Naive thymus-derived CD4-positive, alpha-beta T cell (primary cell): ENCODE measurements at places on chromosomes 7 and 10. TPM values are rescaled to one million over a fixed set of nuclear protein-coding genes. Genes with fewer than 3 reads are reported as not detected.

- DNase-seq: no peak
- no peak overlapping the region for H3K4me3 ChIP-seq
- H3K4me1 ChIP-seq: peaks cover 8% of the 10 kb centered on the region
- no peak overlapping the region for H3K27ac ChIP-seq
- H3K36me3 ChIP-seq: no peaks in the 10 kb centered on the region
Observed at GRCh38 chr10:71966046-71967004, 2.1 kb downstream of the CHST3 start.

DNA sequence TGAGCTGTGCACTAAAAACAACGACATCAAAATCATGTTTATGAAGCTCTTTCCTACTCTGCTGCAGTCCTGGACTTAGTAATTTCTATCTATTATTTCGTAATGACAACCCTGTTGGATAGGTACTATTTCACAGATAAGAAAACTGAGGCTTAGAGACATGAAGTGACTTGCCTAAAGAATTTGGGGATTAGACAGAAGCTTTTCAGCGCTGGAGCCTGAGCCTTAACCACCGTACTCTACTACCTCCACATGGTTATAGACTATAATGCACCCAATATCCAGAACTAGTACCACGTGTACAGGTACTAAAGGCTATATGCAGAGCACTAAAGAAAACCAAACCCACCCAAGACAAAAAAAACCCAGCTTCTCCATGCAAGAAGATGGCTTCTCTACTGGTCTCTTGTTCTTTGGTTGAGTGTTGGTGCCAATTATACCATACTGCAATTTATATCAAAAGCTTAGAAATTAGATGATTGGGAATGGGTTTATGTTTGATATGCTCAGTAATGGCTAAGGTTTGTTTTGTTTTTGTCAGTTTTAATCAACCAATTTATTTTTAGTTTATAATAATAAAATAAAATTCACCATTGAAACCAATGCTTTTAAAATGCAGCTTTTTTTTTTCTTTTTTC lies 6.5 kb upstream of the SNX10 start:
- H3K36me3 ChIP-seq: no peaks in the 10 kb centered on the region
- H3K4me3 ChIP-seq: no peak overlapping the region
- no peak overlapping the region for H3K27ac ChIP-seq

DNA sequence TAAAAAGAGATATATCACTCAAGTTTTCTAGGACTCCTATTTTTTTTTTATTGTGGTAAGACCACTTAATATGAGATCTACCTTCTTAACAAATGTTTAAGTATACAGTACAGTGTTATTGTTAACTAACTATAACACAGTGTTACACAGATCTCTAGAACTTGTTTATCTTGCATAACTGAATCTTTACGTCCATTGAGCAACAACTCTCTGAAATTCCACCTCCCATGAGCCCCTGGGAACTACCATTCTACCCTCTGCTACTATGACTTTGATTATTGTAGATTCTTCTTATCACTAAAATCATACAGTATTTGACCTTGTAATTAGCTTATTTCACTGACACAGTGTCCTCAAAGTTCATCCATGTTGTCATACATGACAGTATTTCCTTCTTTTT lies 22.5 kb upstream of the REEP3 start:
- no peak for DNase-seq
- H3K27ac ChIP-seq: no peak overlapping the region
- no peak overlapping the region for H3K4me3 ChIP-seq
- H3K4me1 ChIP-seq: no peaks in the 10 kb centered on the region
- no peaks in the 10 kb centered on the region for H3K27me3 ChIP-seq

The NRP1 gene
- 1.6 TPM for total RNA-seq

The CALHM1 gene
- total RNA-seq: 0.25 TPM in 1 of 2 replicates, not detected in the other

The ANXA8L1 gene
- total RNA-seq: not detected

DNA sequence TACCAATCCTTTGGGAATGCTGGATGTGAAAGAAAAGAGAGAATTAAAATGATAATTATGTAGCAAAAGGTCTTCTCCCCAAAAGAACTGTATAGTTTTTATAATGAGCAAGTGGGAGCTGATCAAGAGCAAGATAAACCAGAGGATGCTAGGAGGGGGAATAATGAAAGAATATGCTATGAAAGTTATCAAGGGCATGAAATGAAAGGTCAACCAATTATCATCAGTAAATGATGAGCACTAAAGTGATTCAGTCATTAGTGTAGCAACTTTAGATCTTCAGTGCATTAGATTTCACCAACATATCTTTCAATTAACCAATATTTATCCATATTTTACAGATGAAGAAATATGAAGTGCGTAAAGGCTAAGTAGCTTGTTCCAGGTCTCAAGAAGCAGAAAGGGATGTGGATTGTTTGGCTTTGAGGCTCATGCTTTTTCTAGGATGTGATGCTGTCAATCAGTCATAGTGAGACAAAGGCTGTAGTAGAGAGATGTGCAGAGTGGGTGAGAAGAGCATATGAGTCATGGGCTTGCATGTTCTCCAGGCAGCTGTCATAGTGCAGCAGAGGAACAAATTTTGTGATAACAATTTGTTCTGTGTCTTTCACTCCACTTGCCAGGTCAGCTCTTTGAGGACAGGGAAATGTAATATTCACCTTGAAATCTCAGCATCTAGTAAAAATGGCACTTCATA lies 5.7 kb upstream of the OR2F2 start:
- no peak for DNase-seq
- no peaks in the 10 kb centered on the region for H3K27me3 ChIP-seq
- no peaks in the 10 kb centered on the region for H3K36me3 ChIP-seq
- H3K4me1 ChIP-seq: no peaks in the 10 kb centered on the region
- H3K27ac ChIP-seq: no peak overlapping the region

- DNase-seq: no peak
- no peak overlapping the region for H3K27ac ChIP-seq
- H3K4me1 ChIP-seq: no peaks in the 10 kb centered on the region
Observed at GRCh38 chr7:137891016-137891655, 44.4 kb upstream of the DGKI start.

- peak; percentile 8 for DNase-seq
- H3K27me3 ChIP-seq: peaks cover 23% of the 10 kb centered on the region
- peaks cover 14% of the 10 kb centered on the region for H3K4me1 ChIP-seq
- peak within 1 kb of the TSS; percentile 33 for H3K4me3 ChIP-seq
- H3K36me3 ChIP-seq: no peaks in the 10 kb centered on the region
- H3K27ac ChIP-seq: no peak within 1 kb of the TSS
Observed at GRCh38 chr7:120988591-120989256, at the start of gene CPED1. CPED1 (plus strand) TSS chr7:120988711; CDS start chr7:120989622, 911 bp downstream.

The EMX2 gene
- not detected for total RNA-seq

GRCh38 chr10:114605155-114605797 lies 52.8 kb downstream of the ABLIM1 start:
- DNase-seq: no peak
- no peaks in the 10 kb centered on the region for H3K36me3 ChIP-seq
- H3K27ac ChIP-seq: no peak overlapping the region

- no peaks in the 10 kb centered on the region for H3K36me3 ChIP-seq
- no peak for DNase-seq
- peaks cover 13% of the 10 kb centered on the region for H3K4me1 ChIP-seq
- no peak overlapping the region for H3K27ac ChIP-seq
Observed at GRCh38 chr10:112981553-112981952, 31.5 kb downstream of the TCF7L2 start.

GRCh38 chr10:79430936-79431335 lies 14.5 kb downstream of the ZCCHC24 start:
- no peaks in the 10 kb centered on the region for H3K36me3 ChIP-seq
- no peaks in the 10 kb centered on the region for H3K4me1 ChIP-seq
- no peak for DNase-seq
- H3K27ac ChIP-seq: no peak overlapping the region
- no peaks in the 10 kb centered on the region for H3K27me3 ChIP-seq
- H3K4me3 ChIP-seq: no peak overlapping the region

- H3K4me3 ChIP-seq: no peak overlapping the region
- no peaks in the 10 kb centered on the region for H3K27me3 ChIP-seq
- DNase-seq: no peak
- H3K27ac ChIP-seq: no peak overlapping the region
Observed at GRCh38 chr10:1173091-1173490, 116.9 kb downstream of the WDR37 start.

DNA sequence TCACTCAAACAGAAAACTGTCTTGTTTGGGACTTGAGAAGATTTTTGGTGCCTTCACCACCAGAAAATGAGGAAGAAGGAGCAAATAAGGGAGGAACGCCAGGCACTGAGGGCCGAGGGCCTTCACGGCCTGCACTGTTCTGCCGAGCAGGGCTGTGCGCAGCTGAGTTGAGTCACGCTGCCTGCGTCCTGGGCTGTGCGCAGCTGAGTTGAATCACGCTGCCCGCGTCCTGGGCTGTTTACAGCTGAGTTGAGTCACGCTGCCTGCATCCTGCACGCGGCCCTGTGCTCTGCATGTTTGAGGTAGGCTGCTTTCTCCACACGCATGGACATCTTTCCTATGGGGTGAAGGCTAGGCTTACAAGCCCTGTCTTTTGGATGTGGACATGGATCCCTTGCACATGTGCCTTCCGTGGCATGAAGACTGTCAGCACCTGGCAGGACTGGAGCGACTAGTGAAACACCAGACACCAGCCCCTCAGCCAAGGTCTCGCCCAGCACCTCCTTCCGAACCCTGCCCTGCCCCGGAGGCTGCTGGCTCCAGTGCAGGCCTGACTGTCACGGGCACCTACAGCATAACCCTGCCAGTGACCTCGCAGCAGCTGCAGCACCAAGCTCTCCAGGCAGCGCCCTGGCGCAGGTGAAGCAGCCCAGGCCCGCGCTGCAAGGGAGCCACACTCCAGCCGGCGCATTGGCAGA lies 96.7 kb downstream of the HTR5A start:
- no peak overlapping the region for H3K27ac ChIP-seq
- no peaks in the 10 kb centered on the region for H3K4me1 ChIP-seq
- no peaks in the 10 kb centered on the region for H3K36me3 ChIP-seq

The DRGX gene
- not detected in 2 replicates for total RNA-seq

- H3K36me3 ChIP-seq: peaks cover 5% of the 10 kb centered on the region
- no peak overlapping the region for H3K4me3 ChIP-seq
- peaks cover 3% of the 10 kb centered on the region for H3K4me1 ChIP-seq
- no peaks in the 10 kb centered on the region for H3K27me3 ChIP-seq
Observed at GRCh38 chr10:79196470-79197461, 128.0 kb downstream of the ZMIZ1 start.

GRCh38 chr10:98172073-98172472 lies 37.6 kb downstream of the R3HCC1L start:
- no peaks in the 10 kb centered on the region for H3K36me3 ChIP-seq
- H3K27ac ChIP-seq: no peak overlapping the region
- H3K4me3 ChIP-seq: no peak overlapping the region
- no peak for DNase-seq
- H3K4me1 ChIP-seq: no peaks in the 10 kb centered on the region
- no peaks in the 10 kb centered on the region for H3K27me3 ChIP-seq
